Suppressor macrophage (primary cell): ENCODE measurements at places on chromosomes 7 and 10.
A peak's percentile ranks its signal among the peaks of the same experiment; 100 is the strongest.

DNA sequence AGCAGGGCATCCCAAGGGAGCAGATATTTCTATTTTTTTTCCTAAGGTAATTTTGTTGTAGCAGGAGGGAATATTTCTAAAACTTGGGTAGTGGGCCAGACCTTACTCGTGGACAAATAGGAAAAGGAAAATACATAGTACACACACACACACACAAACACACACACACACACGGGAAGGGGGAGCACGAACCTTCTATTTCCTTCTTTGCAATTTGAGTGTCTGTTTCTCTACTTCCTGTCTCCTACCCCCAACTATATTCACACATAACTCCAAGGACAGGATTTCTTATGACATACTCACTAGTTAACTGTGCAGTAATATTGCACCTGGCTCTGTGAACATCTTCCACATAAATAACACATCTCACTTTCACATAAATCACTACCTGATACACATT lies 4.4 kb downstream of the LDB1 start:
- DNase-seq = no peak

- no peak for DNase-seq
These were observed 81.9 kb downstream of the CREM start for GRCh38 chr10:35208536-35208935.

DNA sequence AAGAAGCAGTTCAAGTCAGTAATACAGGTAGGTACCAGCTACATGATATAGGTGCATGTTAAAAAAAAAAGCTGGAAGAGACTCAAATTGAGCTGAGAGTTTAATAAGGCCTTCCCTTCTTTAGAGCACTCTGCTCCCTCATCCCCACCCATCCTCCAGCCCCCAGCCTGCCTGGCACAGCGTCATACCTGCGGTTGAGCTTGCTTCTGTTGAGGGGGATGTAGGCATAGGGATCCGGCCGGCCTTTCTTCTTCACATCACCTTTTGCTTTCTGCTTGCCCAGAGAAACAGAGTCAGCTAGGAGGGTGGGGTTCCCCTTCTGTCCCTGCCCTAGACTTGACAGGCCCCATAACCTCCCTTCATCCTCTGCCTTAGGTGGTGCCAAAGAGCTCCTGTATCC lies 23.8 kb upstream of the FRAT2 start:
- DNase-seq = no peak

DNA sequence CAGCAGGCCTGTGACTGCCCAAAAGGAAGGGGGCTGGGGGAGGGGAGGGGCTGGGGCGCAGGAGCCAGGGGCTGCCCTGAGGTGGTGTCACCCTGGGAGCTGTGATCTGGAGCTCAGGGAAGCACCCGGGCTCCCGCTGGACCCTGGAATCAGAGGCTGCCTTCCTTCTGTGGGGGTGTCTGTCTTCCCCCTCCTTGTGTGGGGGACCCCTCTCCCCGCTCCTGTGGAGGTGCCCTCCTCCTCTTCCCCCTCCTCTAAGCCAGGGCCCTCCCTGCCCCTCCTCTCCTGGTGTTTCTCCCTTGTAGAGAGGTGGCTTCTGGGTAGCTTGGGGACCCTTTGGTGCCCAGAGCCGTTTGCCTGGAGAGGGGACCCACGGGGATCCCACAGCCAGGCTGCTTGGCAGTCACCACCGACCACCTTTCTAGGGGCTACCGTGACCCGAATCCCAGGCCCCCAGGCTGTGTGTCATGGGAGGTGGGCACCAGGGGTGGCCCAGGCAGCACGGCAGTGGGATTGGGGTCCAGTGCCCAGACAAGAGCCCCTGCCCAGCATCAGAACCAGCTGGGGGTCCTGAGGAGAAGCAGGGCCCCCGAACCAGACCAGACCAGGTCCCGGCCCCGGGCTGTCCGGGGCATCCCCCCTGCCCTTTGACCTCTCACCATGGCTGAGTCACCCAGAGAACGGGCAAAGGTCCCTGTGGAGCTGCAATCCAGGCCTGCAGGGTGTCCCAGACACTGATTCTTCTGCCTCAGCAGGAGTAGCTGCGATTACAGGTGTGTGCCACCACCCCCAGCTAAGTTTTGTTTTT lies 741 bp downstream of the PRAP1 start:
- DNase-seq = no peak

DNA sequence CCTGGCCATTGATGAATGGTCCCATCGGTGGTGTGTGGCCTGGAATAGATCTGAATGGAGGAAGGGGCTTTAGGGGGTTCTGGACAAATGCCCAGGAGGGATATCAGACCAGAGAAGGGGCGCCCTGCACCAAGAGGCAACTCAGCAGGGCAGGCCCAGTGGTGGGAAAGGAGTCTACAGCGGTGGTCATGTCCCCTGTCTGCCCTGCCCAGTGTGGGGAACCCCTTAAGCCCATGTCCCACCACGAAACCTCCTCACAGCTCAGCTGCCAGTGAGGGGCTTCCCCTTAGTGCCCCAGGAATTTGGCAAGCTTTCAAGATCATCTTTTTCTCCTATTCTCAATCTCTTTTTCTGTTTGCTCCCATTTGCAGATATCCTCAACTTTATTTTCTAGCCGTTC lies 14.1 kb upstream of the CCSER2 start:
- DNase-seq = no peak

DNA sequence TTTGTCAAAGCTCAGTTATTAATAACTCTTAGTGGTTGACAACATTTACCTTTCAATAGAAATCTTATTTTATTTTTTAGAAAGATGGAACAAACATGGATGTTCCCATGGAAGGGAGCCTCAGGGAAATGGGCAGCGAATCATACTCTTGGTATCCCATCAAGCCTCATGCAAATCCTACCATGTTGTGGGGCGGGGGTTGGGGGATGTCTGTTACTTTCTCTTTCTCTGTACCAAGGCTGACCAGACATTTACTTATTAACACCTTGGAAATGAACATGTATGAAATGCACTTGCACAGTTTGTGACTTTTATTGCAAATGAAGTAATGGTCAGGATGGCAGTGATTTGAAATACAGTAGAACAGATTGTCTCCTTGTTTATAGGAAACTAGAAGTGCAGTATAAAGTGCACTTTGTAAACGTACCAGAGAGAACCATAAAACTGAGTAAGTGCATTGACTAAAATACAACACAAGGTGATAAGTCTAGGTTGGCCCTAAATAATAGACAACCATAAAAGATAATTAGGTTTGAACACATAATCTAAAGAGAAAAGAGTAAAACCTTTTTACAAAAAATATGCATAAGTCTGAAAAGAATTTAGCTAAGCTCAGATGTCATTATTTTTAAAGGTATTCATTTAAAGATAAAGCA lies 32.4 kb downstream of the SEMA3D start:
- DNase-seq = no peak

- DNase-seq = no peak
These were observed 1.7 kb downstream of the FOXP2 start for GRCh38 chr7:114416129-114416990.

GRCh38 chr10:75646916-75647315 lies 215.5 kb downstream of the LRMDA start:
- no peak for DNase-seq

DNA sequence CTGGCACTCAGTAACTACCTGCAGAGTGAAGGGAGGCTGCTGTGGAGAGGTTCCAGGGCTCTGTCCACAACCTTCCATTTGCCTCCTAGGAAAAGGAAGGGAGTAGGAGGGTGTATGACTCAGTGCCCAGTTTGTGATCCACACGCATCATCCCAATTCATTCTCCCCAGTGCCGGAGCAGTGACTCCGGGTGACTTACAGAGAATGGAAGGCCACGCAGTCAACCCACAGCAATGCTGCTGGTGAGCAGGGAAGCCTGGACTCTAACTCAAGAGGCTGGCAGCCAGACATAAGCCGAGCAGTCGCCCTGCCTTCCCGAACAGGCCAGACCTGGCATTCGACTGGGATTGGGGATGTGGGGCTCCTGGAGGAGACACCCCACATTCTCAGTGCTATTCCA lies 139.9 kb downstream of the SH3PXD2A start:
- no peak for DNase-seq

DNA sequence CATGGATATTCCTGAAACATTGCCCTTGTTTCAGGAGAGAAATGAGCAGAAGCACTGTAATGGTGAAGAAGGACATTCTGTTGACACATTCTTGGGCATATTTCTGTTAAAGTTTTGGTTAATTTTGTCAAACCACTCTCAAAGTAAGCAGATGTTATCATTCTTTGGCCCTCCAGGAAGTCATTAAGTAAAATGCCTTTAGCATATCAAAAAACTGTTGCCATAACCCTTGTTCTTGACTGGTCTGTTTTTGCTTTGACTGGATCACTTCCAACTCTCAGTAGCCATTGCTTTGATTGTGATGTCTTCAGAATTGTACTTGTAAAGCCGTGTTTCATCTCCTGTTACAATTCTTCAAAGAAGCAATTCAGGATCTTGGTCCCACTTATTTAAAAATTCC lies 404.3 kb upstream of the LRRTM3 start:
- DNase-seq = no peak

GRCh38 chr10:59175538-59176240 lies 754 bp upstream of the PHYHIPL start:
- DNase-seq = no peak

DNA sequence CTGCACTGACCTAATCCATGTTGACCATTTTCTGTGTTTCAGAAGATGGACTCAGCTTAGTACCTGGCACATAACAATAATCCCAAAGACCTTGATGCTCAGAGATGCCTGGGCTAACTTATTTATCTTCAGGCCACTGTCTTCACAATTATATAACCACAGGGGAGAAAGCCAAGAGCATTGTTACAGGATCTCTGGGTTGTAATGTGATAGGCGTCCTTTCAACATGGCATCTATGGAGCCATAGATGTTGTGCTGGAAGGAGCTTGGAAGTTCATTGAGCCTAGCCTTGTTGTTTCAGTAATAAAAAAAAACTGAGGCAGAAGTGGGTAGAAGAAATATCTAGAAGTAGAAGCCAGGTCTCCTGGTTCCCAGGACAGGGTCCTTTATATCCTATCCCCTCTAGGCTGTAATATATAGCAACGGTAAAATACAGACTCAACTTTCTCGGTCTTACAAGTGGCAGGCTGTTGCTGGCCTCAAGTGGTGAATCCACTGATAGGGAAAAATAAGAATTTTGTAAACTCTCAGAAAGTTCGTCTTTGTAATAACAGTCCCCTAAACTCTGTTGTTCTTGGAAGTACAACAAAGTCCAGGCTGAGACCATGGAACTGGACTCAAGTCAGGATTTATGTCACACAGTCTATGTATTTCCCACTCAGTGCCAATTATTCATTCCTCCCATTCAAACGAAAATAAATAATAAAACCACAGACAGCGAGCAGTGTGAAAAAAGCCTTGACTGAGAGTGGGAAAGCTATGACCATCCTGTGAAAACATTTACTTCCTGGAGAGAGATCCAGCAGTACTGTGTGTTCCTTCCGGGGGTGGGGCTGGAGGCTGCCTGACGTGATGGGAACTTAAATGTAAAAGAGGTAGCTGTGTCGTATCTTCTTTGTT lies 277.6 kb downstream of the REEP3 start:
- DNase-seq = peak; percentile 11

- DNase-seq = no peak
These were observed 218.5 kb downstream of the DNAJB6 start for GRCh38 chr7:157555313-157555712.

DNA sequence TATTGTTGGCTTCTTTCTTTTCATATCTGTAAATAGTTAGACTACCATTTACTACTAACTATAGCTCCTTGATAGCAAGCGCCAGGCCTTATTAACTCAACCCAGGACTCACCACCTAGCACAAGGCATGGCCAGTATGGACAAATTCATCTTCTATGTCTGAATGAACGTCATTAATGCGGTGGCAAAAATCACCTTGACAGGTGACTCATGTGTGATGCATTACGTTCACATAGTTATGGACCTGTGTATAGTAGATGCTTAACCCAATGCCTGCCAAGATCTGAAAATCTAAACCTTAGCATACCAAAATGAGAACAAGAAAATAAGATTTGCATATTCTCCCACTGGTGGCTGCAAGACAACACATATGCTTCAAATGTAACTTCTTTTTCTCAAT lies 300.8 kb downstream of the PARD3 start:
- no peak for DNase-seq

DNA sequence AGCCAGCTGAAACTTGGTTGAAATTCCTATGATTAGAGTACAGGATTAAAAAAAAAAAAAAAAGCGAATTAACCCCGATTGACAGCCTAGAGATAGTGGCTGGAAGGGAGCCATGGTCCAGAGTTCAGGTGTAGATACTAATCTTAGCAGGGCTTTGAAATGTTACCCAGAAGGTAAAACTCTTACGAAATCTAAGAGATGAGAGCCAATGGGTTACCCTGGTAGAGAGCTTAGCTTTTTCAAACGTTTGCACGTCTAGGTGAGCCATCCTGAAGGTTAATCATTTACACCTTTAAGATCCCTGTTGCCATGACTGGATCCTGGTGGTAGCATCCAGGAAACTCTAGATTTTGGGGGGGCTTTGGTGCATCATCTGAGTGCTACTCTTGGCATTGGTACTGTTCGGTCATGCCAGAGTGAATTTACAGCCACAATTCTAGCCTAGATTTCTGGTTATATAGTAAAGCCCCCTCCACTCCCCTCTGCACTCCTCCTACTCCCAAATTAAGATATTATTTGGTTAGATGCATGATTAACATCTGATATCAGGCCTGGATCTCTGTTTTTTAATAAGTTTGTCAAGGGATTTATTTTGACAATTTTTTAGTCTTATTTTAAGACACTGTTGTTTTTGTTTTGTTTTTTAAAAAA lies 1.2 kb downstream of the AGFG2 start:
- no peak for DNase-seq

DNA sequence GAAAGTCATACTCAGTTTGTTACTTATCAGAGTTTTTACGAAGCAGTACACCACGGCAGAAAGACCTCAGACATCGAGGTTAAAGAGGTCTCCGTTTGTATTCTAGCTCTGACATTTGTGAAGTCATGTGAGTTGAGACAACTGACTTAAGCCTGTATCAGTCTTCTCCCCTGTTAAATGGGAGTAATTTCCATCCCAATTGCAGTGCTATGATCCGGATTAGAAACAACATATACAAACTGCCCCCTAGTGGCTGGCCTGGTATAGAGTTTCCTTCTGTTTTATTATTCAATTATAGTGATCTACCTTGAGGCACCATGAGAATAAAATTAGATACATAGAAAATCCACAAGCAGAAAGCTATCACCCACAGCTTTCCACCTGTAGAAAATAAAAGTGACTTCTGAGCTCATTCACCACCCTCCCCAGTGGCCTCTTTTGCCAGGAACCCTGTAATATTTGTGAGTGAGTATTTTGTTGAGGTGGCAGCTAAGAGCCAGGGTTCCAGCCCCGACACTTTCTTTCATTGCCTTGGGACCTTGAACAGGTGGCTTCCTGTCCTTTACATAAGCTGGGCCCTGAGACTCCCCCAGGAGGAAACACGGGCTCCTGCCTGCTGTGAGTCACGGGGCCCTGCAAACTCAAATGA lies 607.2 kb upstream of the MGMT start:
- DNase-seq = peak; percentile 47

- DNase-seq = peak; percentile 79
These were observed 74.7 kb downstream of the ABCA13 start for GRCh38 chr7:48245751-48246472.

GRCh38 chr10:266974-267425 lies 131.7 kb downstream of the ZMYND11 start:
- DNase-seq = no peak

DNA sequence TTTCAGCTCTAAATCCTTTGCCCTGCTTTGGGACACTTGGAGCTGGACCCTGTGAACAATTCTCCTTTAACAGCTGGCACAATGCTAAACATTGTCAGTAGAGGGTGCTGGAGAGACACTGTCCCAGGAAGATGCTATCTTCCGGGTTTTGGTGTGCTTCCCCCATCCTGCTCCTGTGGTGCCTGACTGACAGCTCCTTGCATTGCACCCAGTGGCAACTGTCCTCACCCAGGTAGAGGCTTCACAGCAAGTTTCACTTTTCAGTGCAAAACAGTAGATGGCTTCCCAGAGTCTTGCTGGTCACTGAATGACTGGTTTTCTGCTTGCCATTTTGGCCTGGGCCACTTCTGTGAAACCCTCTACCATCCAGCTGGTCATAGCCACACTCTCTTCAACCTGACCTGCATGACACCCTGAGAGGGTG lies 77.3 kb downstream of the CDC14C start:
- peak; percentile 50 for DNase-seq
